ENCODE measurements at places on chromosomes 6 and 20. TPM values are rescaled to one million over a fixed set of nuclear protein-coding genes. Genes with fewer than 3 reads are reported as not detected.

Gene CLPSL1
- not detected for total RNA-seq

- no peaks in the 10 kb centered on the region for H3K27me3 ChIP-seq
- no peak for DNase-seq
- H3K27ac ChIP-seq = no peak overlapping the region
- H3K4me1 ChIP-seq = no peaks in the 10 kb centered on the region
- H3K4me3 ChIP-seq = no peak overlapping the region
Observed at GRCh38 chr6:45997875-45998506, 17.7 kb downstream of the CLIC5 start.

GRCh38 chr6:141594874-141595273 lies 537.9 kb upstream of the GJE1 start:
- H3K36me3 ChIP-seq = no peaks in the 10 kb centered on the region
- H3K27ac ChIP-seq = no peak overlapping the region
- H3K4me1 ChIP-seq = no peaks in the 10 kb centered on the region
- no peak for DNase-seq

Gene PACRG
- not detected for total RNA-seq

GRCh38 chr6:126038234-126038633 lies 51.9 kb downstream of the TRMT11 start:
- H3K27ac ChIP-seq = no peak overlapping the region
- H3K4me1 ChIP-seq = peaks cover 16% of the 10 kb centered on the region

- no peak for DNase-seq
- peaks cover 7% of the 10 kb centered on the region for H3K27me3 ChIP-seq
- no peaks in the 10 kb centered on the region for H3K36me3 ChIP-seq
- no peak overlapping the region for H3K27ac ChIP-seq
Observed at GRCh38 chr6:90936286-90936685, 349.4 kb upstream of the MAP3K7 start.

DNA sequence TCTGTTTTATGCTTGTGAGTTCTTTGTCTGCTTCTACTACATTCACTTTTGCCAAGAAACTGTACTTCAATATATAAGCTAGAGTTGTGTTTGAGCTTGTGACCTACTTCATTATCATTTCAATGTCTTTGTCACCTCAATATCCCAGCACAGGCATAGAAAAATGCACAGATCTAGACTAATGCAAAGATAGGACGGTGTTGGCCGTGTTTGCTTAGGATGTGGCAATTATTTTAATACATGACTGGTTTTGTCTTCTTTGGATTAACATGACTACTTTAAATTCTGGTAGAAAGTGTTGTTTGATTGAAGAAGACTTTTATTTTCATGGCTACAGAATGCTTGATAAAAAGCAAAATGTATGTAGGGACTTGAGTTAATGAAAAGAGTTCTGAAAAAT lies 1075.0 kb upstream of the GJE1 start:
- DNase-seq = no peak
- H3K27ac ChIP-seq = no peak overlapping the region
- no peaks in the 10 kb centered on the region for H3K36me3 ChIP-seq
- no peaks in the 10 kb centered on the region for H3K27me3 ChIP-seq
- no peaks in the 10 kb centered on the region for H3K4me1 ChIP-seq
- no peak overlapping the region for H3K4me3 ChIP-seq

Gene CDS2
- total RNA-seq = 52.0 TPM

DNA sequence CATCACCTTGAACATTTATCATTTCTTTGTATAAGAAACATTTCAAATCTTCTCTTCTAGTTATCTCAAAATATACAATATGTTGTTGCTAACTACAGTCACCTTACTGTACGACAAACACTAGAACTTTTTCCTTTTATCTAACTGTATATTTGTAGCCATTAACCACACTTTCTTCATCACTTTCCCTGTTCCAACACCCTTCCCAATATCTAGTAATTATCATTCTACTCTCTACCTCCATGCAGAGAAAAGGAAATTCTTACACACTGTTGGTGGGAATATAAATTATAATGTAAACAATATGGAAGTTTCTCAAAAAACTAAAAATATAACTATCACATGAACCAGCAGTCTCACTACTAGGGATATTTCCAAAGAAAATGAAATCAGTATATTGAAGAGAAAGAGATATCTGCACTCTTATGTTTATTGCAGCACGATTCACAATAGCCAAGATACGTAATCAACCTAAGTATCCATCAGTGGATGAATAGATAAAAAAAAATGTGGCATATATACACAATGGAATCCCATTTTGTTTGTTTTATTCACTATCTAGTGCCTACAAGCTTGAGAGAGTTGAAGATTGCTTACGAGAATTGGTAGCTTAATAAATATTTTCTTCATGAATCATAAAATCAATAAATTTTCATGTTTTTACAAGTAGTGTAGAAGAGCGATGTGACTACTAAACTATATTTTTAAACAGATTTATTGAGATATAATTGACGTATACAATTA lies 2.4 kb downstream of the RHAG start:
- no peak for DNase-seq
- no peak overlapping the region for H3K4me3 ChIP-seq
- H3K36me3 ChIP-seq = no peaks in the 10 kb centered on the region
- no peak overlapping the region for H3K27ac ChIP-seq
- no peaks in the 10 kb centered on the region for H3K27me3 ChIP-seq
- no peaks in the 10 kb centered on the region for H3K4me1 ChIP-seq

Gene BMP5
- not detected for total RNA-seq
